Muscle of arm (tissue), 14 donors: ENCODE measurements at places on chromosomes 11 and 22. TPM values are rescaled to one million over a fixed set of nuclear protein-coding genes. Genes with fewer than 3 reads are reported as not detected.

SPDYC gene
- polyA plus RNA-seq, result not detected

PIH1D2 gene
- 1.8 TPM for polyA plus RNA-seq

ARHGAP42 gene
- 30.1 TPM for polyA plus RNA-seq

RAG1 gene
- 7.3 TPM for polyA plus RNA-seq

RIMBP3C gene
- 0.40 TPM for polyA plus RNA-seq

NXF1 gene
- polyA plus RNA-seq, result 132 TPM

BSCL2 gene
- polyA plus RNA-seq, result 23.7 TPM

OR8D4 gene
- polyA plus RNA-seq, result 0.06 TPM

DMC1 gene
- polyA plus RNA-seq, result 7.6 TPM

MUC2 gene
- not detected for polyA plus RNA-seq

TYR gene
- polyA plus RNA-seq, result not detected

OR4A15 gene
- not detected for polyA plus RNA-seq

BACE1 gene
- polyA plus RNA-seq, result 39.2 TPM

TMPRSS4 gene
- polyA plus RNA-seq, result 0.08 TPM

OR2AG2 gene
- polyA plus RNA-seq, result not detected

UPK3A gene
- 0.28 TPM for polyA plus RNA-seq

LGALS12 gene
- polyA plus RNA-seq, result 0.28 TPM

ADORA2A gene
- polyA plus RNA-seq, result not detected

CHRDL2 gene
- polyA plus RNA-seq, result 4.5 TPM

TPH1 gene
- 0.13 TPM for polyA plus RNA-seq

TMEM126A gene
- 31.2 TPM for polyA plus RNA-seq

ADAMTS8 gene
- 14.3 TPM for polyA plus RNA-seq

KDELR3 gene
- polyA plus RNA-seq, result 24.6 TPM

GRAP2 gene
- polyA plus RNA-seq, result 1.1 TPM

CCDC83 gene
- polyA plus RNA-seq, result not detected

TRABD gene
- polyA plus RNA-seq, result 14.0 TPM

OR4A16 gene
- not detected for polyA plus RNA-seq

KRTAP5-9 gene
- polyA plus RNA-seq, result not detected

LUZP2 gene
- polyA plus RNA-seq, result 0.82 TPM

SH3BP1 gene
- 9.2 TPM for polyA plus RNA-seq

FGF4 gene
- polyA plus RNA-seq, result 5.6 TPM

ZBTB16 gene
- polyA plus RNA-seq, result 6.8 TPM

HTR3B gene
- polyA plus RNA-seq, result not detected

MMP13 gene
- not detected for polyA plus RNA-seq

CCDC87 gene
- polyA plus RNA-seq, result 0.11 TPM

FJX1 gene
- polyA plus RNA-seq, result 11.2 TPM

CFAP300 gene
- 2.5 TPM for polyA plus RNA-seq

FAM180B gene
- polyA plus RNA-seq, result 3.8 TPM

TLCD5 gene
- 8.6 TPM for polyA plus RNA-seq

HBE1 gene
- polyA plus RNA-seq, result 19.9 TPM

PPME1 gene
- 43.6 TPM for polyA plus RNA-seq

SLC1A2 gene
- polyA plus RNA-seq, result 0.85 TPM

MS4A6E gene
- polyA plus RNA-seq, result not detected

LDHAL6A gene
- polyA plus RNA-seq, result 0.52 TPM

C11orf42 gene
- polyA plus RNA-seq, result 0.35 TPM

SMIM35 gene
- polyA plus RNA-seq, result 0.11 TPM

TPBGL gene
- not detected for polyA plus RNA-seq

CABP4 gene
- 0.60 TPM for polyA plus RNA-seq

TRIM49 gene
- not detected for polyA plus RNA-seq

CARD10 gene
- 12.1 TPM for polyA plus RNA-seq

SLC22A9 gene
- polyA plus RNA-seq, result not detected

PLAAT3 gene
- 36.4 TPM for polyA plus RNA-seq

SMC1B gene
- polyA plus RNA-seq, result 0.08 TPM

MOGAT2 gene
- polyA plus RNA-seq, result not detected
